Stimulated activated CD4-positive, alpha-beta T cell treated with anti-CD3 and anti-CD28 coated beads, Interleukin-1b, Interleukin-23, amount 100 ng/mL, for 48 hours (primary cell): ENCODE measurements at places on chromosomes 16 and 17.

- no peak for DNase-seq
Measured at GRCh38 chr17:1260086-1260769, 10.0 kb upstream of the BHLHA9 start.

GRCh38 chr16:89067677-89068443 lies 25.8 kb upstream of the ACSF3 start:
- no peak for DNase-seq

- DNase-seq: no peak
Measured at GRCh38 chr16:49583911-49584310, 210.3 kb downstream of the C16orf78 start.

DNA sequence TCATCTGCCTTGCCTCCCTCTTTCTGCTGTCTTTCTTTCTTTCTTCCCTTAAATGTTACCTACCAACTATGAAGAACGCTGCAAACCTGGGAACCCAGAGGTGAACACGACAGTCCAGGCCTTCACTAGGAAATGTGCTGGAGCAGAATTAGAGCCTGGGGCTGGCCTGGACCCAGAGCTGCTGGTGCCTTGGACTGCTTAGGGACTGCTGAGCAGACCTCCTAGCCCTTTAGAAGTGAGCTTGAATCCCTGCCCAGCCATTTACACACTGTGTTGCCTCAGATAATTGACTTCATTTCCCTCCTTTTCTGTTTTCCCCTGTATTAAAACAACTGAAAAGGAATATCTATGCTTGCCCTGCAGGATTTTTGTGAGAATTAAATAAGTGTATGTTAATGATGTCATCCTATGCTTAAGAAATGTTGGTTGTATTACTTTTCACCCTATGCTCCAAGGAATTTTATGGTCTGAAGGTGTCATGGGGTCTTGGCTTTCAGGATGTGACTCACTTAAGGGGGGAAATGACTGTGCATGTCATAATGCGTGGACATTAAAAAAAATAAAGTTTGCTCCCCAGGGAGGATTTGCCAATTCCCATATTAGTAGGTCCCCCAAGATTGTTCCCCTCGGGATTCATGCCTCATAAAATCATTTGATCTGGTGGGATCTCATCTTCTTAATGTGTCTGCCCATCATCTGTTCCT lies 11.5 kb downstream of the CDH13 start:
- no peak for DNase-seq

- peak; percentile 73 for DNase-seq
Measured at GRCh38 chr17:5418858-5419355, 555 bp downstream of the NUP88 start.

- no peak for DNase-seq
Measured at GRCh38 chr17:17636272-17636885, 44.9 kb upstream of the PEMT start.

GRCh38 chr16:46932802-46933201 lies 40.7 kb downstream of the DNAJA2 start:
- DNase-seq: no peak

DNA sequence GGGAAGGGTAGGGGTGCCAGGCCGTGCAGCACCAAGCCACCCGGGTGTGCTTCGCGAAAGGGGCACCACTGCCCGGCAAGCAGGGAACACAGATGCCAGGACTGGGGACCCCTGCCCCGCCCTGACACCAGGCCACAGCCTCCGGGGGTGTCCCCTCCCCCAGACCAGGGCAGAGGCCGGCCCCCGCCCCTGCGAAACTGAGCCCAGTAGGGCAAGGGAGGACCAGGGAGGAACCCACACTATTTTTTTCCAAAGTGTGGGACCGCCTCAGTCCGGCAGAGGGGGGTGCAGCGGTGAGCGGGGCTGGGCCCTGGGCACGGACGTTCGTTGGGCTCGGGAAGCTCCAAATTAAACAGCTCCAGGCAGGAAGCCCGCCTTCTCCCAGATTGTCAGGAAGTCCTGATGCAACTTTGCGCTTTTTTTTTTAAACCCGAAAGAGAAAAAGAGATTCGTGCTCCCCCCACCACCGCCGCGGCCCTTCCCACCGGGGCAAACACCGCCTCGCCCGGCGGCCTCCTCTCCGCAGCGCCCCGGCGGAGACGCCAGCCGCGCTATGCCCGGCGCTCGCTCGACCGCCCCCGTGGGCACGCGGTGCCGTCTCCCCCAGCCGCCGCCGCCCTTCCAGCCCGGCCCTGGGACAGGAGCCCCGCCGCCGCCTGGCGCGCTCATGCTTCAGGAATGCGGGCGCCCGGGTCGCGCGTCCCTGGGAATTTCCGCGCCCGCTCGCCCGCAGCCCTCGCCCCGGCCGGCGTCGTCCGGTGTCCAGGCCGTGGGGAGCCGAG lies 755 bp downstream of the PIEZO1 start:
- peak; percentile 48 for DNase-seq

- DNase-seq: no peak
Measured at GRCh38 chr17:79188048-79188447, 113.4 kb downstream of the ENGASE start.

GRCh38 chr17:81178136-81179091 lies 12.4 kb upstream of the AATK start:
- no peak for DNase-seq

- no peak for DNase-seq
Measured at GRCh38 chr16:25633549-25633948, 58.2 kb upstream of the HS3ST4 start.

- no peak for DNase-seq
Measured at GRCh38 chr16:66846831-66847230, 2.6 kb downstream of the CA7 start.

DNA sequence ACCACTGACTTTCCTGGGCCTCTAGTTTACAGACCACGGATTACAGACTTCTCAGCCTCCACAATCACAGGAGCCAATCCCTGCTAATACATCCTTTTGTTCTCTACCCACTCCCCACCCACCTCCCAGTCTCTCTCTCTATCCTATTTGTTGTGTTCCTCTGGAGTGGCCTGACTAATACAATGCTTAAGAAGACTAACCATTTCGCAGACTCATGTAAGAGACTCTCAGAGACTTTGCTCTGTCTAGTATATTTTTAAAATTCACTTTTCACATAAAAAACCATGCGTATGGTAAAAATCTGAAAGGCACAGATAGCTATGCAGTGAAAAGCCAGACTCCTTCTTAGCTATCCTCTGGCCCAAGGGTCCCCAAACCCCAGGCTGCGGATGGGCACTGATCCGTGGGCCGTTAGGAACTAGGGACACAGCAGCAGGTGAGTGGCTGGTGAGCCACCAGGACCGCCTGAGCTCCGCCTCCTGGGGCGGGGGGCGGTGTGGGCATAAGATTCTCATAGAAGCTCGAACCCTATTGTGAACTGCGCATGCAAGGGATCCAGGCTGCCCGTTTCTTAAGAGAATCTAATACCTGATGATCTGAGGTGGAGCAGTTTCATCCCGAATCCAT lies 7.6 kb downstream of the PIK3R6 start:
- no peak for DNase-seq

DNA sequence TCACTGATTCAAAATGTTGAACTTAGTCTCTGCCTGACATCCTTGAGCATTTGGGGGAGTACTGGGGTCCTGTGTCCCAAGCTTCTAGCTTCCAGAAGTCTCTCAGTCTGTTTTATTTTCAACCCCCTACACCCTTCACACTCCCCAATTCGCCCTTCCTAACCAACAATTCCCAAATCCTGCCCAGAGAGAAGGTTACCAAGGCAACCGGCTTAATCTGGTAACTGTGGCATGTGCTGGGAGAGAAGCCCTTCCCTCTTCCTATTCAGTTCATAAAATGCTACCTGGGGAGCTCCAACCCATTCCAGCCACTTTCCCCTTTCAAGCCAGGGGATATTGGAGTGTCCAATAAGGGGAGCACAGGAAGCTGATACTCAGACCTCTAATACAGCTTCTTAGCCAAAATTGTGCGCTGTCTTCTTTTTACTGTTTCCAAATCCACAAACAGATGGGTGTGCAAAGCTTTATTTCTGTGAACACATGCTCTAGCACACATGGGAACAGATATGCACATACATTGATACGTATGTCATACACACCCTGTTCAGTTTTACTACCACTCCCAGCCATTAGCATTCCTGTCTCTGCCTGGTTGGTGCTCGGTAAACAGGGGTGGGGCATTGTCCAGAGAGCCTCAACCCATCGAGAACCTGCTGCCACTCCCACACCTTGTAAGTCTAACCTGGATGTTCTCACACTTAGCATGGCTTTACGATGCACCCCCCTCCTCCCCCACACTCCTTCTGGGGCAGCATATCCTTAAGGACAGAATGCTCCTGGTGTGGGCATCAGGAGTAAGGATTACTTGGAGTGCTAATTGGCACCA lies 1.1 kb upstream of the RAPGEFL1 start:
- DNase-seq: no peak

DNA sequence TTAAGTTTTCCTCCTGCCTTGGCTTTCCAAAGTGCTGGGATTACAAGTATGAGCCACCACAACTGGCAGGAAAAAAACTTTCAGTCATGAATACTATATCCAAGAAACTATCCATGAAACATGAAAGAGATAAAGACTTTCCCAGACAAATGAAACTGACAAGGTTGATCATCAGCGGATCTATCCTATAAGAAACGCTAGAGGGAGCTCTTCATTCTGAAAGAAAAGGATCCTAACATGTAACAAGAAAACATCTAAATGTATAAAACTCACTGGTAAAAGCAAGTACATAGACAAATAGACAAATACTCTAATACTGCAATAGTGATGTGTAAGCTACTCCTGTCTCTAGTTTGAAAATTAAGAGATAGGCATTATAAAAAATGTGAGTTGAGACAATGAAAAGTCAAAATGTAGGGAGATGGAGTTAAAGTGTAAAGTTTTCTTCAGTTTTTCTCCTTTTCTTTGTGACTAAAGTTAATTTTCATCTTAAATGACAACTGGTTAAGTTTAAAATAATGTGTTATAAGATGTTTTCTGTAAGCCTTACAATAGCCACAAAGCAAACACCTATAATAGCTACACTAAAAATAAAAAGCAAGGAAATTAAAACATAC lies 79.6 kb upstream of the TEKT1 start:
- DNase-seq: no peak

DNA sequence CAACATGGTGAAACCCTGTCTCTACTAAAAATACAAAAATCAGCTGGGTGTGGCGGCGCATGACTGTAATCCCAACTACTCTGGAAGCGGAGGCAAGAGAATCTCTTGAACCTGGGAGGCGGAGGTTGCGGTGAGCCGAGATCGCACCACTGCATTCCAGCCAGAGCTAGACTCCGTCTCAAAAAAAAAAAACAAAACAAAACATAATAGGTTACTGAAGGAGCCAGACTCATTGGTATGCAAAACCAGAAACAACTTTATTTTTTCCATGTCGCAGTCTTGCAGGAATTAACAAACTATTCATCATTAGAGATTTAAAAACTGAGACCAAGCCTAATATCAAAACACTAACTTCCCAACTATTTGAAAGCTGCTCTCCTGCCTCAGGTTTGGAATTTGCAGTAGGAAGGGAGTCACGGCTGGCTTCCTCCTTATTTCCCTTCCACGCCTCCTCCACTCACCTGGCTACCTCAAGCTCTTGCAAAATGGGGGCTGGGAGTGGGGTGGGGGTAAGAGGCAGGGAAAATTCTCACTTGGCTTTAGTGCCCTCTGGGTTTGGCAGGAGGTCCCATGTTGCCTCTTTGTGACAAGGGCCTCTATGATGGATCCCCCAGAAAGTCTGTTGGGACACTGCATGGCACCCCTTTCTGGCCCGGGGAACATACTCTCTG lies 34.1 kb upstream of the MYH10 start:
- DNase-seq: no peak

- peak; percentile 71 for DNase-seq
Measured at GRCh38 chr17:82449131-82449882, 1.2 kb downstream of the CYBC1 start.

- DNase-seq: peak; percentile 81
Measured at GRCh38 chr16:53518550-53519416, 15.8 kb upstream of the AKTIP start.

- no peak for DNase-seq
Measured at GRCh38 chr16:49021136-49021535, 260.5 kb downstream of the CBLN1 start.

DNA sequence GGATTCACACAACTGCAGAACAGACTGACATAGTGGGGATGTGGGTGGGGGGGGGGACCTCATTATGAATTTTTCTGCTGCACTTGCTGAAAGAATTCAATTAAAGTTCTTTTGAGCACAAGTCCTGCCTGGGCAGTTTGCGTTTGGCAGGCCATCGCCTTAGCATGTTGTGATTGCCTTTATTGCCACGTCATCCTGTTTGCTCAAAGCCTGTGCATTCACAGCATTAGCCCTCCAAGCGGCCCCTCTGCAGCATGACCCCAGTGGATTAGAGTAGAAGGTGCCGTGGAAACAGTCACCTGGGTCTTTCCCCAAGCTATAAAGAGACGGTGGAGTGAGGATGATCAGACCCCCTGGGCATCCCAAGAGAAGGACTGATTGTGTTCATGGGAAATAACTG lies 17.2 kb downstream of the MSI2 start:
- DNase-seq: no peak

GRCh38 chr16:81189100-81189664 lies 49.3 kb upstream of the BCO1 start:
- no peak for DNase-seq
